Caco-2 (cell line): ENCODE measurements at places on chromosomes 5 and 9.

DNA sequence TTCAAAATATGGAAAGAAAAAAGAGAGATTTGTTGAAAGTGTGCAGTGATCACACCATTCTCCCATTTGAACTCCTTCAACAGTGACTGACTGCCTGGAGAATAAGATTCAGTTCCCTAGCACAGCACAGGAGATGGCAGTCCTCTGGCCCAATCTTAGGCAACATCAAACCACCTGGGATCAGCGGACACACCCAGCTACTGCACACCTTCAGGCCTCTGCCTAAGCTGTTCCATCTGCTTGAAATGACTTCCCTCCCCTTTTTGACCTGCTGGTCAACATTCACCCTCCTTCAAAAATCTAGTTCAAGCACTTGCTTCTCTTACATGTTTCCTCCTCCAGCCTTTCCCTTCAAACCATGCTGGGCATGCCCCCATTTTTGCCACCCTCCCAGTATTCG is 4.5 kb downstream of the MAPK9 start:
- peak overlapping the region; percentile 16 for H3K27ac ChIP-seq
- H3K4me3 ChIP-seq = no peak overlapping the region
- DNase-seq = peak; percentile 60
- H3K27me3 ChIP-seq = no peaks in the 10 kb centered on the region
- H3K36me3 ChIP-seq = peaks cover 4% of the 10 kb centered on the region; the same call in 1 of the 2 replicates

- no peaks in the 10 kb centered on the region for H3K36me3 ChIP-seq
- no peak overlapping the region for H3K4me3 ChIP-seq
- H3K4me1 ChIP-seq = peaks cover 19% of the 10 kb centered on the region
- DNase-seq = peak; percentile 79
Measured at GRCh38 chr5:175195698-175196656, 248.0 kb downstream of the DRD1 start.

GRCh38 chr5:177612215-177612673 is 12.3 kb downstream of the B4GALT7 start:
- no peak for DNase-seq
- no peak overlapping the region for H3K27ac ChIP-seq
- H3K36me3 ChIP-seq = no peaks in the 10 kb centered on the region
- H3K4me3 ChIP-seq = no peak overlapping the region
- no peaks in the 10 kb centered on the region for H3K27me3 ChIP-seq
- no peaks in the 10 kb centered on the region for H3K4me1 ChIP-seq

GRCh38 chr5:127290019-127290945 is at the start of gene MEGF10:
TSS of gene MEGF10 (plus strand) at chr5:127290796. CDS start at chr5:127331309, 40,513 bp downstream.
- no peaks in the 10 kb centered on the region for H3K36me3 ChIP-seq
- peak; percentile 20 for DNase-seq
- H3K27ac ChIP-seq = no peak within 1 kb of the TSS
- H3K4me3 ChIP-seq = no peak within 1 kb of the TSS
- H3K4me1 ChIP-seq = no peaks in the 10 kb centered on the region

- H3K4me3 ChIP-seq = no peak overlapping the region
- no peaks in the 10 kb centered on the region for H3K27me3 ChIP-seq
- H3K36me3 ChIP-seq = no peaks in the 10 kb centered on the region
- no peak for DNase-seq
Measured at GRCh38 chr9:71781391-71781790, 13.1 kb upstream of the CEMIP2 start.

DNA sequence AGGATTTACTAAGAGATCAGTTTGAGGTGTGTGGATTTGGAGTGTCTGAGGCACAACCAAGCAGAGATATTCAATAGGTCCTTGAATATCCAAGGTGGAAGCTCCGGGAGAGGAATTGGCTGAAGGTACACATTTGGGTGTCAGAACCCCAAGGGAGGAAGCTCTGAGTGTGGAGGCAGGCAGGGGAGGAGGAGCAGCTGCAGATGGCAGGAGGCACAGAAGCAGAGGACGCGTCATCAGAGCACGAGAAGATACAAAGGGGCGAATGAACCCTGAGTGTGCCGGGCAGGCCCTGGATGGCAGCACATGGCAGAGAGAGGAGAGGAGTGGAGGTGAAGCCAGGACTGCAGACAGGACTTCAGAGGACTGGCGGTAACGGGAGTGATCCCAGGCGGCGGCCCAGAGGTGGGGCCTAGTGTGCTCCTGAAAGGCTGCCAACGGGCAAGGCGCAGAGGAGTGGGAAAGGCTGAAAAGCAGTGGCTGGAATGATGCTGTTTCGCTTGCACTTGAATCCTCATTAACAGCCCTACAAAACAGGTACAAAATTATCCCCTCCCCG is 179.8 kb downstream of the FANCC start:
- no peak overlapping the region for H3K27ac ChIP-seq
- no peaks in the 10 kb centered on the region for H3K4me1 ChIP-seq

- H3K4me1 ChIP-seq = no peaks in the 10 kb centered on the region
- DNase-seq = no peak
- no peaks in the 10 kb centered on the region for H3K36me3 ChIP-seq
- H3K27ac ChIP-seq = no peak overlapping the region
- H3K4me3 ChIP-seq = no peak overlapping the region
Measured at GRCh38 chr5:180119903-180120236, 48.3 kb upstream of the RNF130 start.

DNA sequence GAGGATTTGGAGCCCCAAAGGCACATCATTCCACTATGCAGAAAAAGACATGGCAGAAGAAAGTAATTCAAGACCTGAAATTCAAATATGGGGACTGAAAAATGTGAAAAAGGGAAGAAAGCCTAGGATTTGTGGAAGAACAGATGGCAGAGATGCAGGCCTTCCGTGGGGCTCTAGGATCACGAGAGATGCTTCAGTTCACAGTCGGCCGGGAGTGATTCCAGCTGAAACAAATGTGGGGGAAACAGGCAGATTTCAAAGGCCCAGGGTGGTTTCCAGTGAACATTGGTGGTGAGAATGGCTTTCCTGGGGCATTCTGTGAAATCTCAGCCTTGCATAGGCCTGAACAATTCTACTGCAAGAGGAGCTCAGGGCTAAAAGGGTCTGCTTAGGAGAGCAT is 34.6 kb upstream of the ZFR start:
- no peaks in the 10 kb centered on the region for H3K36me3 ChIP-seq
- H3K27me3 ChIP-seq = no peaks in the 10 kb centered on the region

DNA sequence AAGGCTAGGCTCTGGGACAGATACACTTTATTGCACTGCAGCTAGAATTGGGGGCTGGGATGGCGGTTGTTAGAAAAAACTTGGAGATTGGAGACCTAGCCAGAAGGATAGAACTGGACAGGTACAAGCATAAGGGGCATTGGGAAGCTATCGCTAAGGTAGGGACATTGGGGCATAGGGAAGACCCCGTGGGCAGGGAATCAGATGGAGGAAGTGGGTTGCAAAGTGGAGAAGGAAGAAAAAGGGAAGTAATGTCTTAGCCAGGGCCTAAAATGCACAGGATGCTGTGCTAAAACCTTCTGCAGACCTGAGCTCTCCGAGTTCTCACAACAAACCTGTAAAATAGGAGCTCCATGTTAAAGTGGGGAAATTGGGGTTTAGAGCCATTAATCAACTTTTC is 178.2 kb downstream of the ZDHHC21 start:
- H3K4me1 ChIP-seq = no peaks in the 10 kb centered on the region
- H3K27ac ChIP-seq = no peak overlapping the region
- DNase-seq = no peak
- no peaks in the 10 kb centered on the region for H3K27me3 ChIP-seq
- no peak overlapping the region for H3K4me3 ChIP-seq

- no peak overlapping the region for H3K27ac ChIP-seq
- DNase-seq = no peak
- H3K4me1 ChIP-seq = no peaks in the 10 kb centered on the region
- H3K27me3 ChIP-seq = no peaks in the 10 kb centered on the region
- H3K36me3 ChIP-seq = no peaks in the 10 kb centered on the region
- no peak overlapping the region for H3K4me3 ChIP-seq
Measured at GRCh38 chr9:22342491-22343217, 104.0 kb upstream of the DMRTA1 start.

GRCh38 chr9:137404961-137405567 is 17.9 kb downstream of the EXD3 start:
- no peaks in the 10 kb centered on the region for H3K36me3 ChIP-seq
- no peak overlapping the region for H3K4me3 ChIP-seq
- H3K27ac ChIP-seq = no peak overlapping the region
- no peaks in the 10 kb centered on the region for H3K27me3 ChIP-seq
- no peaks in the 10 kb centered on the region for H3K4me1 ChIP-seq
- DNase-seq = no peak

DNA sequence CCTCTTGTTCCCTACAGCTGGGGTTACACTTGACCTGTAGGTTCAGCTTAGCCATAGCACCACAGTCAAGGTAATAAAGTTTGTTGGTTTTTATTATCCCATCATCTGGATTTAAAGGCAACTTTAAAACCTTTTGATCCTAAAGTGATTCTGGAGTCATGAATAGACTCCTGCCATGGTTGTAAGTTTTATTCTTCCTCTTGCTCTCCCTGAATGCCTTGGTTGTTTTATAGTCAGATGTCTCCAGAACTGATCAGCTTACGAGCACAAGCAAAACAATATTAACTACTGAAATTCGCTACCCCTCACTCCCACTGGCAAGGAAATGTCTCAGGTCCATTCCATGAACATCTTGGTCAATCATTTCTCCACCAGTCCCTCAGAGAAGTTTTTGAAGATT is 1328.6 kb downstream of the PTPRD start:
- DNase-seq = no peak
- H3K4me3 ChIP-seq = no peak overlapping the region
- H3K27me3 ChIP-seq = no peaks in the 10 kb centered on the region
- H3K27ac ChIP-seq = no peak overlapping the region
- no peaks in the 10 kb centered on the region for H3K36me3 ChIP-seq

DNA sequence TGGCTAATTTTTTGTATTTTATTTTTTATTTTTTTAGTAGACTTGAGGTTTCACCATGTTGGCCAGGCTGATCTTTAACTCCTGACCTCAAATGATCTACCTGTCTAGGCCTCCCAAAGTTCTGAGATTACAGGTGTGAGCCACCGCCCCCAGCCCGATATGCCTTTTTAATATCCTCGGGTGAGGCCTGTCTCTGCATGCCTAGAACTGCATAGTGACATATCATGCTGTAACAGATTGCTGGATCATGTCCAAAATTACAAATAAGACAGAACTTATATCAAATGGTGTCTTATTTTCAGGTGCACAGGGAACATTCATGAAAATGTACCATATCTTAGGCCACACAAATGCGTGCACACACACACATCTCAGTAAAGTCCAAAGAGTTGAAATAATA is 39.1 kb upstream of the PJA2 start:
- no peak overlapping the region for H3K27ac ChIP-seq
- no peaks in the 10 kb centered on the region for H3K36me3 ChIP-seq
- no peak for DNase-seq

DNA sequence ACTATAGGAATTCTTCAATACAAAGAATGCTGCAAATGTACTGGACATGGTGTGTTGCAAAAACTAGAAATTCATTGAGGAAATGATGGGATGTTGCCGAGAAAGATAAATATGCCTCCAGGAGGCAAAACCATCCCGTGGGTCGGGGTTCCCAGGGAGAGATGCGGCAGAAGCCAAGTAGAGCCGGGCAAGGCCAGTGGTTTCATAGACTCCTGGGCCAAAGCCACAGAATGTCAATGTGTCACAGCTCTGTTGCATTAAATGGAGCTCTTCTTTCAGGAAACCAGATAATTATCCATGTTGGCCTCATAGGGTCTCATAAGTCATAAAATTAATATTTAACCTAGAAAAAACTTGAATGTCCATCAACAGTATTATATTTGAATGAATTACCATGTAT is 419.5 kb upstream of the CDH10 start:
- H3K27ac ChIP-seq = no peak overlapping the region
- H3K36me3 ChIP-seq = no peaks in the 10 kb centered on the region
- no peaks in the 10 kb centered on the region for H3K4me1 ChIP-seq
- H3K4me3 ChIP-seq = no peak overlapping the region
- no peaks in the 10 kb centered on the region for H3K27me3 ChIP-seq
- DNase-seq = no peak

DNA sequence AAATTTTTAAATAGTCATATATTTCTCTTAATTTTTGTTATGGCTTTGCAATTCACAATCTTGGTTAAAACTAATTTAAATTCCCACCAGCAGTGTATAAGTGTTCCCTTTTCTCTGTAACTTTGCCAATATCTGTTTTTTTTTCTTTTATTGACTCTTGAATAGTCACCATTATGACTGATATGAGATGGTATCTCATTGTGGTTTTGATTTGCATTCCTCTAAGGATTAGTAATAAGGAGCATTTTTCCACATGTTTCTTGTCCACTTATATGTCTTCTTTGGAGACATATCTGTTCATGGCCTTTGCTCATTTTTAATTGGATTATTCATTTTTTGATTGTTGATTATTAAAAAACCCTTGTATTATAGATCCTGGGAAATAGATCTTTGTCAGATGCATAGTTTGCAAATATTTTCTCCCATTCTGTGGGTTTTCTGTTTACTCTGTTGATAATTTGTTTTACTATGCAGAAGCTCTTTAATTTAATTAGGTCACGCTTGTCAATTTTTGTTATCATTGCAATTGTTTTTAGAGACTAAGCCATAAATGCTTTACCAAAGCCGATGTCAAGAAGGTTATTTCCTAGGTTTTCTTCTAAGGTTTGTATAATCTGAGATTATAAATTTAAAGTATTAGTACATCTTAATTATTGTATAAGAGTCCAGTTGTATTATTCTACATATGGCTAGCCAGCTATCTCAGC is 610.9 kb downstream of the CHSY3 start:
- H3K4me3 ChIP-seq = no peak overlapping the region
- no peaks in the 10 kb centered on the region for H3K36me3 ChIP-seq
- DNase-seq = no peak
- H3K27me3 ChIP-seq = no peaks in the 10 kb centered on the region
- peaks cover 5% of the 10 kb centered on the region for H3K4me1 ChIP-seq

DNA sequence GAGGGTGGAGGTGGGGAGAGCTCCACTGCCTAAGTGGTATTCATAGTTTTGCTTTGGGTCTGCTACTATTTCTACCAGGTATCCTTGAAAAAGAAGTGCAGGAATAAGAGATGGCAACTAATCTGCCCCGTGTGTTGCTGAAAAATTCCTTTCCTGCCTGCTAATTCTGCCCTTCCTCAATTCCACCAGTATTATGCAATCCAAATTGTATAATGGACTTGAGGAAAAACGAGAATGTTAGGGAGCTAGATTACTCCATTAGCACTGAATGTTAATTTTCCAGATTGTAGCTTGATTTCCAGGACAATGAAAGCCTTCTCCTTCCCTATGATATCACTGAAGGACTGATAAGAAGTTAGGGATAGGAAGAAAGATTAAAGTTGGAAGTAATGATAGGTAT is 16.9 kb downstream of the ADAM19 start:
- H3K4me1 ChIP-seq = peaks cover 37% of the 10 kb centered on the region
- H3K36me3 ChIP-seq = no peaks in the 10 kb centered on the region
- DNase-seq = no peak

DNA sequence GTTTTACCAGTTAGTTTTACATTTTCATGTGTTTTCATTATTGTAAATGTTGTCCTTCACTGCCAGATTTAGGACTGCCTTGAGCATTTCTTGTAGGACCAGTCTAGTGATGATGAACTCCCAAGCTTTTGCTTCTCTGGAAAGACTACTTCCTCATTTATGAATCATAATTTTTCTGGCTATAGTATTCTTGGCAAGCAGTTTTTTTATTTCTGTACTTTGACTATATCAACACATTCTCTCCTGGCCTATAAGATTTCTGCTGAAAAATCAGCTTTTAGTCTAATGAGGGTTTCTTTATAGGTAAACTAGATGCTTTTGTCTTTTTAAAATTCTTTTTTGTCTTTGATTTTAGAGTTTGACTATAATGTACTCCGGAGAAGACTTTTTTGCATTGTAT is 256.8 kb upstream of the GRAMD2B start:
- H3K4me1 ChIP-seq = no peaks in the 10 kb centered on the region
- H3K27me3 ChIP-seq = no peaks in the 10 kb centered on the region
- no peak for DNase-seq
- no peaks in the 10 kb centered on the region for H3K36me3 ChIP-seq
- no peak overlapping the region for H3K4me3 ChIP-seq
